ENCODE measurements at places on chromosomes 3 and 15.

DNA sequence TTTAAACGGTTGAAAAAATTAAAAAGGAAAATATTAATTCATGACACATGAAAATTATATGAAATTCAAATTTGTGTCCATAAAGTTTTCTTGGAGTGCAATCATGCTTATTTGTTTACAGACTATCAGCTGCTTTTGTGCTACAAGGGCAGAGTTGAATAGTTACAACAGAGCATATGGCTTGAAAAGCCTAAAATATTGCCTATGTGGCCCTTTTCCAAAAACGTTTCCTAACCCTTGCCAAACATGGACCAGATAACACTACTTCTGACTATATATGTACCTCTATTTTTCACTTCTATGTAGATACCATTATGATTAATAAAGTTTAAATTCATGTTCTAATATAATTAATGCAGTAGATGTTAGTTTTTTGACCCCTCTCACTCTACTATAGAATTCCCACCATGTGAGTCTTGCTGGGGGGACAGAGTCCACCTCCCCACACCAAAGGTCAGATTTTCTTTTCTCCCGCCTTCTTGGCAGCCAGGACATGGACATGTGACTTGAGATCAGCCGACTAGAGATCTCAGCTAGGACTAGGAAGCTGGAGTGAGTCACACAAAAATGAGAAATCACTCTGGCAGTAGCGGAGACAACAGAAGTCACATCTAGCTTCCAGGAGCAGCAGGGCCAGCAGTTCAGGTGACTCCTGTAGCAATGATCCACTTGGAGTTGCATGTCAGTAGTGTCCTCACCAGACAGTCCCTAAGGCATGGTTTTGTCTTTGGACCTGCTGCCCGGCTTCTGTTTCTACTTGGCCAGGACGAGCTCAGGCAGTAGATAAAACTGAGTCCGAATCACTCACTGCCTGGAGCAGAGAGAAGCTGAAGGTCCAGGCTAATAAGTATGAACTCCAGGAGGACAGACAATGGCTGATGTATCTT is 22.4 kb downstream of the CIAO2A start:
- no peak for DNase-seq

GRCh38 chr3:55571913-55572312 is 84.8 kb upstream of the WNT5A start:
- no peak for DNase-seq

GRCh38 chr15:85331655-85332285 is 48.6 kb upstream of the AKAP13 start:
- DNase-seq: no peak

GRCh38 chr15:65416845-65417416 is 5.8 kb downstream of the IGDCC4 start:
- DNase-seq: no peak

DNA sequence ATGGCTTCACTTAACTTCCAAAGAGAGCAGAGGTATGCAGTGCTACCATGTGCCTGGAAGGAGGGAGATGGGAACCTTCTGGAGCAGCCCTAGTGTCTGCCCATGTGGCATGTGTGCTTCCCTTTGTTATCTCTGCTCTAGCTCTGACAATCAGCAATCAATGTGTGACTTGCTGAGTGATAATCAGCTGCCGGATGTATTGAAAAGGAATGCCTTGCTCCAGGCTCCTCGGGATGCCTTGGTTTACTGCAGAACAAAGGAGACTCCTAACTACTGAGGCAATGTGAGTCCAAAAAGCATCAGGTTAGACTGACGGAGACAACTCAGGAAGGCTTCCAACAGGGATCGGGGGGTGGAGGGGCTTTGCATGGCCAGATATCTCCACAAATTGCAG is 36.0 kb upstream of the CORO2B start:
- no peak for DNase-seq

DNA sequence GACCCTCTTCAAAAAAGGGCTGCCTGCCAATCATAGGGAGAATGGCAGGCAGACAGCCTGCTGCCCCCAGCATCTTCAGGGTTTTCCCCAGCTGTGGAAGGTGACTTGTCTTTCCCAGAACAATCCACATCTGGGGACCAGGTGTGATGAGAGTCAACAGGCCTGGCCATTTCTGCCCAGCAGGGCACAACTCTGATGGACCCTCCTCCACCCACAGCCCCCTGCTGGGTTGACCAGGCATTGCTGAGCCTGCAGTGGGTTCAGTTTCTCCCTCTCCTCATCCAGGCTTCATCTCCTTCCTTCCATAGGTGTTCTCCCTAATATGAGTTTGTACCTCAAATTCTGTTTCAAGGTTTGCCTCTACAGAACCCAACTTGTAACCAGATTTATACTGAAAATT is 111.0 kb downstream of the MINAR1 start:
- DNase-seq: no peak

GRCh38 chr3:140015741-140016140 is 80.8 kb downstream of the CLSTN2 start:
- no peak for DNase-seq

DNA sequence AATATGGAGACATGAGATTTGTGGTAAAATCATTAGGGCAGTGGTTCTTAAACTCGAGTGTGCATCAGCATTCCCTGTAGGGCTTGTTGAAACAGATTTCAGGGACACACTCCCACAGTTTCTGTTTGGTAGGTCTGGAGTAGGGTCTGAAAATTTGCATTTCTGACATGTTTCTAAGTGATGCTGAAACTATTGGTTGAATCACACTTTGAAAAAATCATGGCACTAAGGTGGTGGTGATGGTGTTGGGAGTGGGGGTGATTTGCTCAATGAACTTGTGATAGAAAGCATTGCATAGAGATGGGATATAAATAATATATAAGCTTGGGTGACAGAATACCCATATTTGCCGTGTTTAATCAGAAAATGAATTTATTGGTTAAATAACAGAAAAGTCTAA is 11.3 kb downstream of the MITF start:
- no peak for DNase-seq

- no peak for DNase-seq
Measured at GRCh38 chr15:101803676-101804075, 367 bp downstream of the OR4F6 start.

DNA sequence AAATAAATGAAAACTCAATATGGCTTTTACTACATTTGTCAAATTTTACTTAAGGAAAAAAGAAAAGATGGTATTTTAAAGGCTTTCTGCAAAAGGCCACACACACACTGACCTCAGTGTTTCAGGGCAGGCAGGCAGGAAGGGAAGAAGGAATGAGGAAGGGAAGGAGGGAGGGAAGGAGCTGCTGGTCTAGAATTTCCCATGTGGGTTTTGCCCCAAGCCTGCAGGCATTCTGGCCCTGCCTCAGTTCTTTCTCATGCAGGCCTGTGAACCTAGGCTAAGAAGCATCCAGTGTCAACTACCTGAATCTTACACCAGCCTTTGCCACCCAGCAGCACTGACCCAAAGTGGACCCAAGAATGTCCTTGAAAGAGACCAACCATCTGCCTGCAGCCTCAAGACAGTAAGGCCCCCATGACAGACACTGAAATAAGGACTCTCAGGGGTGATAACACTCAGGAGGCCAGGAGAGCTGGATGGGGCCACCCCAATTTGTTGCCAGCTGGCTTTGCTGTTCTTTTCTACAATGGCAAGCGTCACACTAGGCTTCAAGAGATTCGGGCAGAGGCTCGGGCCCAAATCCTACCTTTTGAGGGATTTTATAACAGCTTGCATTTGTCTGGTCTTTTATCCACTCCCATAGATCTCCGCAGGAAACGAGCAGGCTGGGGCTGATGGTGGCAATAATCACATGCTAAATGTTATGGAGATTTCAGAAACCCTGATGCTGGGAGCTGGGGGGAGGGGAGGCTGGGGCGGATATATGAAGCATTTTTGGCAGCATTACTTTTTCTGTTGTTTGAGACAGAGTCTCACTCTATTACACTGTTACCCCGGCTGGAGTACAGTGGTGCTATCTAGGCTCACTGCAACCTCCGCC is 51.4 kb downstream of the XXYLT1 start:
- no peak for DNase-seq

DNA sequence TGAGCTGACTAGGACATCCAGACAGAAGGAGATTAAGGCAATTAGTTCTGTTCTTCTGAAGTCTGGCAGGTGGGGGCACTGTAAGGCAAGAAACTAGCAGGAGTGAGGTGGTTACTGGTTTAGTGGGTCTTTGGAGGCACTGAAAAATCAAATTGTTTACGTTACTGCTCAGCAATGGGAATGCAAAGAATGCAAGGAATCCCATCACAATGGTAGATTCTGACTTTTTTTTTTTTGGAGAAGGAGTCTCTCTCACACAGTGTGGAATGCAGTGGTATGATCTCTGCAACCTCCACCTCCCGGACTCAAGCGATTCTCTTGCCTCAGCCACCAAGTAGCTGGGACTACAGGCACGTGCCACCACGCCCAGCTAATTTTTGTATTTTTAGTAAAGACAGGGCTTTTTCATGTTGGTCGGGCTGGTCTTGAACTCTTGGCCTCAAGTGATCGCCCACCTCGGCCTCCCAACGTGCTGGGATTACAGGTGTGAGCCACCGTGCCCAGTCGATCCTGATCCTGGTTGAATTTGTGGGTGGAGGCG is 16.4 kb downstream of the FAM107A start:
- no peak for DNase-seq
